Ovary (tissue), 10 donors: ENCODE measurements at places on chromosomes 1 and 21. TPM values are rescaled to one million over a fixed set of nuclear protein-coding genes. Genes with fewer than 3 reads are reported as not detected.

The HNRNPU gene
- 377 TPM for polyA plus RNA-seq

DNA sequence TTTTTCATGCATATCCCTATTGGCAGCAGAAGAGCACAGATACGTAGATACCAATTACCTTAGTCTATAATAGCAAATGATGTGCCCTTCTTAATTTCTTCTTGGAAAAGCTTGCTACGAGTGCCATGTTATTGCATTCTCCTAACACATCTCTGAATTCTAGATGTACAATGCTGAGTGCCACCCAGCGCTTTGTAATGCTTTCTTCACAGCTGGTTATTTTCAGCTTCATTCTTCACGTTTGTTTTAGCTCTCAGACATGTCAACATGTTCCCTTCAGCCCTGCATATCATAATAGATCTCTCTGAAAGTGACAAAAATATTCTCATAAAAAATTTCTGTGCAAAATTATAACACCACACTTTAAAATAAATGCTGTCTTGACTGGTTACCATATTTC, 981.2 kb downstream of the TTLL7 start:
- no peaks in the 10 kb centered on the region for H3K4me1 ChIP-seq
- no peak overlapping the region for H3K4me3 ChIP-seq

The NPHS2 gene
- 0.10 TPM for polyA plus RNA-seq

- no peaks in the 10 kb centered on the region for H3K27me3 ChIP-seq
- H3K4me3 ChIP-seq, result peak overlapping the region; percentile 99
- peaks cover 2% of the 10 kb centered on the region for H3K4me1 ChIP-seq
Observed at GRCh38 chr1:40039245-40039756, 1.2 kb upstream of the CAP1 start.

The CYP2J2 gene
- polyA plus RNA-seq, result 0.12 TPM

- no peaks in the 10 kb centered on the region for H3K27me3 ChIP-seq
- H3K4me1 ChIP-seq, result no peaks in the 10 kb centered on the region
- no peak overlapping the region for H3K27ac ChIP-seq
- no peaks in the 10 kb centered on the region for H3K36me3 ChIP-seq
- no peak for DNase-seq
Observed at GRCh38 chr21:29449306-29449950, 150.7 kb downstream of the BACH1 start.
